Heart right ventricle (tissue), 16 donors: ENCODE measurements at places on chromosomes 2 and 18. TPM values are rescaled to one million over a fixed set of nuclear protein-coding genes. Genes with fewer than 3 reads are reported as not detected.

The PCARE gene
- 3.3 TPM for total RNA-seq

The LBX2 gene
- 1.4 TPM for total RNA-seq

- no peaks in the 10 kb centered on the region for H3K4me1 ChIP-seq
- no peaks in the 10 kb centered on the region for H3K27me3 ChIP-seq
- no peak overlapping the region for H3K27ac ChIP-seq
These were observed 96.1 kb downstream of the NRP2 start for GRCh38 chr2:205778356-205778755.

DNA sequence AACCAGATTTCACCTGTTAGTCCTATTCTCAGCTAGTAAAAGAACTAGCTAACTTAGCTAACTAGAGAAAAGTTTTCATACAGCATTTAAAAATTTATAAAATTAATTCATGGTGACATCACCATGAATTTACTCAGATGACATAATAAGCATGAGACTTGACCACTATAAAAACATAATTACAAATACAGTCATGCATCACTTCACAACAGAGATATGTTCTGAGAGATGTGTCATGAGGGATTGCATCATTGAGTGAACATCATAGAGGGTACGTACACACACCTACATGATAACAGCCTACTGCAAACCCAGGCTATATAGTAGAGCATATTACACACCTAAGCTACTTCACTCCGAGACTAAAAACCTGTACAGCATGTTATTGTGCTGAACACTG, 481.3 kb upstream of the CHAC2 start:
- no peaks in the 10 kb centered on the region for H3K27me3 ChIP-seq
- H3K36me3 ChIP-seq = no peaks in the 10 kb centered on the region
- no peaks in the 10 kb centered on the region for H3K4me1 ChIP-seq
- no peak overlapping the region for H3K4me3 ChIP-seq
- H3K27ac ChIP-seq = no peak overlapping the region

DNA sequence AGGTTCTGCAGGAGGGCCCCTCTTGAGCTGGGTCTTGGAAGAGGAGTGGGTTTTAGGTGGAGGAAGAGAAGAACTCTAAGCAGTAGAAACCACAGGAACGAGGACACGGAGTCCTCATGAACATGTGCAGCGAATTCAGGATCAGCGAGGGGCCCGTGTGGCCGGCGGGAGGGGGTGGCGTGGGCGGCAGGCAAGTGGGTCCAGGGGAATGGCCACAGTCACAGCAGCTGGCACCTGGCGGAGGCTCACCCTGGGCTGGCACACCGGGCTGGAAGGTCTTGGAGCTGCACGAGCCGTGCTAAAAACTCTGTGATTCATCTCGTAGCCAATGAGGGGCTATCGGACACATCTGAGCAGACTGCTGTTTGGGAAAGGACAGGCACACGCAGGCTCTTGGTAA, 18.0 kb upstream of the CIDEA start:
- no peaks in the 10 kb centered on the region for H3K4me1 ChIP-seq
- no peak overlapping the region for H3K27ac ChIP-seq
- H3K4me3 ChIP-seq = no peak overlapping the region
- no peak for DNase-seq
- no peaks in the 10 kb centered on the region for H3K36me3 ChIP-seq
